Iris pigment epithelial cell (primary cell): ENCODE measurements at places on chromosomes 13 and 19.

DNA sequence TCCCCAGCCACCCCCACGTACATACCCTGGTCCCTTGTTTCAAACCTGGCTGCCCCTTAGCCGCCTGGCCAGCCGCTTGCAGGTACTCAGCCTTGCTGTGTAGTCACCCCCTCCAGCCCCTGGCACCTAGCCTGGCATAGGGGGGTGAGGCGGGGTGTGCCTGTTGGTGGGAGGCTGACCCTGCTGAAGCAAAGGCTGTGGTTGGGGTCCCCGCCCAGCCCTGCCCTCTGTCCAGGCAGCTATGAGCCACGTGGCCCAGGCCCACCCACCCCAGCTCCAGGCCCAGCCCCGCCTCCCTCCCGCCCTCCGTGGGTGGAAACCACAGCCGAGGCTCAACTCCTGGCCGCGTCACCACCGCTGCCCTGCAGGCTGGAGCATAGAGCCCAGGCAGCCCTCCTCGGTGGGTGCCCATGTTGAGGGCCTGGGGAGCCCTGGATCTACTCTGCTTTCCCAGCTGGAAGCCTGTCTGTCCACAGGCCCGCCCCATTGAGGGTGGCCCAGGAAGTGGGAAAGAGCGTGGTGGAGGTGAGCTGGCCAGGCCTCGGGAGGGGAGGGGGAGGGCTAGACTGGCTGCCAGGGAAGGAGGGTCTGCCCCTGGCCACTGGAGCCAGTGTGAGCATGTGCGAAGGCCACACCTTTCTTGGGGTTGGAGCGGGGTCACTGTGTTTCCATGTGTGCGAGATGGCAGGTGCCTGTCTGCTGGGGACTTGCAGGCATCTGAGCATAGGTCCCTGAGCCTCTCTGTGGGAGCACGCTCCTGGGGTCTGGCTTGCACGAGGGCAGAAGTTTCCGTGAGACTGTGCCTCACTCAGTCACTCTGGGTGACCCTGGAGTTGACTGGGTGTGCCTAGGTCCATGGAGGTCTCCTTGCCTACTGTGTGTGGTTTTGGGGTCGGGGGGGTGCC, 31.0 kb downstream of the PAK4 start:
- peak; percentile 10 for DNase-seq

- DNase-seq, result peak; percentile 67
These were observed 5.5 kb upstream of the RLN3 start for GRCh38 chr19:14022469-14022868.

GRCh38 chr19:18002347-18002850, 5.6 kb upstream of the ARRDC2 start:
- DNase-seq, result no peak

GRCh38 chr13:64674126-64674525, 2556.0 kb downstream of the PCDH9 start:
- DNase-seq, result no peak

DNA sequence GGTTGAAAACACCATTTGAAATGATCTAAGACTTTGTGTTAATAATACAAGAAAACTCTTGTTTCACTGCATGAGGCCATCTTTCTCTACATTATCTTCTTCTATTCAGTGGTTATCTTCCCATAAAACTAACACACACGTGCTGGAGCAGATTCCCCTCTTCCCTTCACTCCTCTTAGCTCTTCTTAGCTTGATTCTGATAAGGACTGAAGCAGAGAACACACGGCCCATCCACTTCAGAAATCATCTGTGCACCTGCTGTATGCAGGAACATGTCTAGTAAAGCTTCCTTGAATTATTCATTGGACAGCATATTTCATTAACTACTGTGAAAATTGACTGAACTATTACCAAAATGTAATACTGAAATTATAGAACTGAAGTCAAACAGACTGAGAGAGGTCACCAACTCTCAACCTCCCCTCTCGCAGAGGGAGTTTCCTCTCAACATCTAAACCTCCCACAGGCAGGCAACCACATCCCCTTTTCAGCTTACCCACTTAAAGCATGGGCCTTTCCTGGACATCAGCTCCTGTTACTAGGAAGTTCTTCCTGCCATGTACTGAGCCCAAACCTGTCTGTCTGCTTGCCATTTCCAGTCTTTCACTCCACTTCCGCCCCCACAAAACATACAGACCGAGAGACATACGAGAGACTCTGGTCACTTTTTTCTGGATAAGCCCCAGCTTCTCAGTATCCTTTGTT, 113.9 kb downstream of the CRYL1 start:
- no peak for DNase-seq

DNA sequence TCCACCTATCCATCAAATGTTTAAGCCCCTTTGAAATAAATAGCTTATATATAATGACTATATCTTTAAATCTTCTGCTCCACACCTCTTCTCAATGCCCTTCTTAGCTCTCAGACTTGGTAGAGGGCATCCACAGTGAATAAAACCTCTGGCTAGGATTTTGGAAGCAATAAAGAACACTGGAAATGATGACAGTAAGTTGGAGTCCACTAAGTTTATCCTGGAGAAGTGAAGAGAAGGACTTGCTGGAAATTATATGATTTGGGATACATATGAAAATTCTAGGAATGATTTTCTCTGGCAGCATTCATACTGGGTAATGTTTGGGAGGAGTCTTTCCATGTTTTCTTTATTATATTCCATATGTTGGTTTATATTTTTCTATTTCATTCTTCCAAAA, 133.5 kb upstream of the KL start:
- DNase-seq, result no peak

GRCh38 chr19:15042826-15043225, 6.5 kb upstream of the CASP14 start:
- no peak for DNase-seq

DNA sequence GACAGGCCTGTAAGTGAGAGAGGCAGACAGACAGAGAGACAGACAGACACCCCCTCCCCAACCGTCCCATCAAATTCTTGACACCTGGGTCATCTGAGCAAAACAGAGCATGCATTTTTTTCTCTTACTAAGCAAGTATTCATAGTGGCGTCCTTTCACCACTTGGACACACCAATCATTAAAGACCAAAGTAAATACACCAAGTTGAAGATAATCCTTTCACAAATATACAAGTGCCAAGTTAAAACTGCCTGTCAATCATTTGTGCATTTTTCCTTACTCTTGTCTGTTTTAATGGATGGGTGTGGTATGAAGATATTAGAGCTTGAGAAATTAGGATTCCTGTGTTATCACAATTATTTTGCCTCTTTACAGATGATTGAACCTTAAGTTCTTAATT, 337.3 kb downstream of the ATP8A2 start:
- DNase-seq, result no peak

GRCh38 chr19:4704317-4704673, 19.3 kb downstream of the DPP9 start:
- no peak for DNase-seq

DNA sequence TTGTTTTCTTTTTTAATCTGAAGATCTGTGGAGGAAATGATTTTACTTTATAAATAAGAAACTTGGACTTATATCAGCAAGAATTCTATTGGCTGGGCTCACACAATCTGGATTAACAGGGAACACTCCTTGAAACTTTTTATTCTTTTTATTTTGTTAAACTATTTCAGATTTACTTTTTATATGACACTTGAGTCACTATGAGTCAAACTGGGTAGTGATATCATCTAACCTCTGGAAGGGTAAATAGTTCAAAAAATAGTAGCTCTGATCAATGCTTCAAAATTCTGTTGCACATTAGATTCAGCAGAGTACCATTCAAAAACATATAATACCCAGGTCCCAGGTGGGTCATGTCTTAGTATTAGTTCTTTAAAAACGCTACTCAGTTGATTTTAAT, 55.1 kb upstream of the NBEA start:
- no peak for DNase-seq
